Fibroblast of villous mesenchyme (primary cell): ENCODE measurements at places on chromosomes 11 and 22.
A peak's percentile ranks its signal among the peaks of the same experiment; 100 is the strongest.

DNA sequence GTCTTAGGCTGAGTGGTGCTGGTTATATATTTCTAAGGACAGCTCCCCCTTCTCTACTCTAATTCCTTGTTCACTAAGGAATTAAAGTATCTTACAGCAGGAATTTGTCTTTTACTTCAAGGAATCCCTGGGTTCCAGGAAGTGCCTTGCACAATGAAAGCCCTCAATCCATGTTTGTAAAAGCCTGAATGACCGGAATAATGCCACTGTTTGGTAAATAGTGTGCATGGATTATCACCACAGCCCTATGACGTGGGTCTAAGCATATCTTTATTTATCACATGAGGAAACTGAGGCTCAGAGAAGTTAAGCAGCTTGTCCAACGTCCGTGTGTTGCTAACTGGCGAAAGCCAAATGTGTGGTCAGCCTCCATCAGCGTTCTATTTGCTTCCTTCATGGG lies 135.7 kb upstream of the NAV2 start:
- no peak for DNase-seq

DNA sequence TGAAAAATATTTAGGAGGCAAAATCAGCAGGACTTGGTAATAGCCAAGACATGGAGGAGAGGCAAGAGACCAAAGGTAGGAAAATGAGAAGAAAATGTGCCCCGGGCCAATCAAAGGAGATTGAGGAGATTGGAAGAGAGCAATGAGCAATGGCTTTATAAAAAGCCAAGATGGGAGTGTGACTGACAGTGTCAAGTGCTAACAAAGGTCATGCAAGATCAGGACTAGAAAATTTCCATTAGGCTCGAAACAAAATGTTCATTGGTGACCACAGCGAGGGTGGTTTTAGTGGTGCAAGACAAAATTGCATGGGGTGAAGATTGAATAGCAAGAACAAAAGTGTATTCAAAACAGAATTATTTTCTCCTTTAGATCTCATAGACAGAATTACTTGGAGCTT lies 45.2 kb upstream of the TBCEL start:
- DNase-seq = no peak

DNA sequence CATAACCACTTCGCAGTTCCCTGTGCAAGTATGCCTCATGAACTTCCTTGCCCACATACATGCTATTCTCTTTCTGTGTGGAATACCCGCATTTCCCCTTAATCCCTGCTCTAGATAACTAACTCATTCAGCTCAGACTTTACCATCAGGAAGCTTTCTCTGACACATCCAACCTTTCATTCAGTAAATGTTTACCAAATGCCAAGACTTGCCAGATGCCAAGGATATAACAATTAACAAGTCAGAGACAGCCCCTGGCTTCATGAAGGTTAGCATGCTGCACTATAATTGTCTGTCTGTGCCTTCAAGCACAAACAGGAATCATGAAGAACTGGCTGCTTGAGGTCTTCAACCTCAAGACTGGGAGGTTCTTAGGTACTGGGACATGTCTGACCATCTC lies 71.2 kb upstream of the GDPD4 start:
- DNase-seq = no peak

DNA sequence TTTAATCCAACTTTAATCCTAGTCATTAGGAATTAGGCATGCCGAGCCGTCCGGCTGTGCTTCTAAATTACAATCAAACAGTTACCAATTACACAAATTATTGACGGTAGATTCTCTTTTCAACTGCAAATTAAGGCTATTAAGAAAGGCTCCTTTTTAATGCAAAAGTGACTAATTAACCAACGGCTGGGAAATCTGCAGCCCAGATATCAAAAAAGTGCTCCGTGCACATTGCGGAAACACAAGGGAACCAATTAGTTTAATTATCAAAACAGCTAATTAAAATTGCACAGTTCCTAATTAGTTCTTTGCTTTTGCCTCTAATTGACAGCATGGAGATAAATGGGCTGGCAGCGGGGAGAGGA lies 19.4 kb upstream of the LMO1 start:
- no peak for DNase-seq

- DNase-seq = peak; percentile 62
These were observed 6.9 kb upstream of the GAL start for GRCh38 chr11:68677432-68677831.

DNA sequence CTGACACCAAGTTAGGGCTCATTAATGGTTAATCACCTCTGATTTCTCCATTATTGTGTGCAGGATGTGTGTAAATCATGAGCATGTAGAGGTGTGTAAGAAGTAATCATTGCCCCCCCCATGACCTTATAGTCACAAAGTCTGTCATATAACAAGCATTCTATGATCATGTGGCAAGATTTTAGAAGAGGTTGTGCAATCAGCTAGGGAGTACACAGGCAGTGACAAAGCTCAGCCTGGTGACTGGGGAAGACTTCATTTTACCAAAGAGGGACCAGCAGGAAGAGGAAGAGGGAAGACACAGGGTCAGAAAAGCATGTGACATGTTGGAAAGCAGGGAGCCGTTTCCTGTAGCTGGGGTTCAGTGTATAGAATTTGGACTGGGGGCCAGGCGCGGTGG lies 176.5 kb upstream of the LARGE1 start:
- DNase-seq = no peak

DNA sequence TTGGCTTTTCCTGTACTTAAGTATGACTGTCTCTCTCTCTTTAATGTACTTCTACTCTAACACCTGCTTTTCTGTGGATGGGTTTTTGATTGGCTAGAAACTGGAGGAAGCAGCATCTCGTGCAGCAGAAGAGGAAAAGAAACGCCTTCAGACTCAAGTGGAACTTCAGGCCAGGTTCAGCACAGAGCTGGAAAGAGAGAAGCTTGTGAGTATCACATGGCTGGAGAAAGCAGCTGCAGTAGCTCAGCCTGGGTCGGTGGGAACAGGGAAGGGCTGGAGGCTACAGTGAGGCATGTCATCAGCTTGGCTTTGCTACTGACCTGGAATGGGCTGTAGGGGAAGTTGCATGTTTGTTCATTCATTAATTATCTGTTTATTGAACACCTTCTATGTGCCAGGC lies 74.2 kb downstream of the SWAP70 start:
- peak; percentile 58 for DNase-seq

- no peak for DNase-seq
These were observed 64.6 kb downstream of the MYEOV start for GRCh38 chr11:69358398-69359020.

DNA sequence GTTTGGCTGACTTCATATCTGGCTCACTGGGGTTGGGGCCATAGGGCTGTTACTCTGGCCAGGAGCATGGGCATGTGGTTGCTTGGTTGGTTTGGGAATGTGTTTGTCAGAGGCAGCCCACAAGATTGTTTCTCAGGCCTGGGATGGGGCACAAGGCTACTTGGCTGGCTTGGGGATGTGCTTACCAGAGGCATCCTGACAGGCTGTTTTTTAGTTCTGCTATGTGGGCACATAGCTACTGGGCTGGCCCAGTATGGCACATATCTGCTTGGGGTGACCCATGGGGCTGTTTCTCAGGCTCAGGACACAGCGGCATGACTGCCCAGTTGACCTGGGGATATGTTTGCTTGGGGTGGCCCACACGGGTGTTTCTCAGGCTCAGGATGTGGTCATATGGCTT lies 94.6 kb upstream of the PGR start:
- no peak for DNase-seq

DNA sequence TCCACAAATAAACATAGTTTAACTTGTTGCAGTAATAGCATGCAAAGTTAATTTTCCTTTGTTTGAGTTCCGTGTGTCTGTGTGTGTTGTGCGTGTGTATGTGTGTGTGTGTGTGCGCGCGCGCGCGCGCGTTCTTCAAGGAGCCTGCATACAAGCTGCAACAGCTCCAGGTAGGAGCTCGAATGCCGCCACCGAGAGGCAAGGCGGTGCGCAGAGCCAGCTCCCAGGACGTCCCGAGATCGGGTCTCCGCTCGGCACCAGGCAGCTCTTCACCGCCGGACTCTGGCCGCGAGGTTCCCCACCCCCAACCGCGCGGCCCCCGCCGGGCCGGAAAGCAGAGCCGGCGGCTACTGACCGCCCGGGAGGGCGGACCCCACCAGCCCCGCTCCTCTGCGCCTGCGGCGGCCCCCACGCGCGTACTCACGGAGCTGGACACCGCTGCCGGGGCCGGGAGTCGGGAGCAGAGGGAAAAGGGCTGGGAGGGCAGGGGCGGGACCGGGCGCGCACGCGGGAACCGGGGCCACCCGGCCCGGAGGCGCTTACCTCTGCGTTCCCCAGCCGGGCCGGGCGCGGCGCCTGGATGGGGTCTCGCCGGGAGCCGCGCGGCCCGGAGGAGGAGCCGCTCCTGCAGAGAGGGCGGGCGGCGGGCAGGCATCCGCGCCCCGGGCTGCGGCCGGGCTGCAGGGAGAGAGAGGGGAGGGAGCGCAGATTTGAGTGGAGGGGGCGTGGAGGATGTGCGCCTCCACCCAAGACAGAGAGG lies 40.4 kb upstream of the AKIP1 start:
- peak; percentile 75 for DNase-seq

DNA sequence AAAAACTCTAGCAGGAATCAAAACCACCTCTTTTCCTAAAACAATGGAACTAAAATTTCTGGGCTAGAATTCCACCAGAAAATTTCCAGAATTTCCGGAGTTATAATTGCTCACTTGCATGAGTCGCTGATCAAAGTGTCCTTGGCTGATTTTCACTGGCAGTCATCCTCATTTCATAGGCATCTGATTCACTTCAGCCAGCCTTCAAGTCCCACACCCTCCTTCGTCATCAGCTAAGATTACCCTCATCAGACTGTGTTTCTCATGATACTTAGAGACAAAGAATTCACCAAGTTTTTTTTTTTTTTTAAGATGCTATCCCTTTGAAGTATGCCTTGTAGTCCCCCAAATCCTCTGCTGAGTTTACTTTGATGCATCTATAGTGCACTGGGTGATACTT lies 71.5 kb upstream of the RAB38 start:
- DNase-seq = peak; percentile 22

- DNase-seq = peak; percentile 87
These were observed 6.9 kb downstream of the DPAGT1 start for GRCh38 chr11:119094816-119095065.

GRCh38 chr22:25352294-25352680 lies 132.8 kb downstream of the CRYBB2 start:
- no peak for DNase-seq

DNA sequence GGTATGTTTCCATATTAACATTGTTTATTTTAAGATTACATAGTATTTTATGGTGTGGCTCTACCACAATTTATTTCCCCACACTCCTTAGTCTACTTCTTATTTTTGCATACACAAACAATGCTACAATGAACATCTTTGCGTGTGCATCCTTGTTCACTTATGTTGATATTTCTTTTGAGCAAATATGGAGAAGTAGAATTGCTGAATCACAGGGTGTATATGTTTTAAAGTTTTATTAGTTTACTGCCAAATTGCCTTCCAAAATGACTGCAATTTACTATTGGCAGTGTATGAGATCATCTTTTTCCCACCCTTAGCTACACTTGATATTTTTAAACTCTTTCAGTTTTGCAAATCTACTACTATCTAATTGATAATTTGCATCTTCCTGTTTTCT lies 38.7 kb upstream of the FAR1 start:
- DNase-seq = no peak

- DNase-seq = peak; percentile 83
These were observed 649.7 kb downstream of the METTL15 start for GRCh38 chr11:28757725-28758515.

- DNase-seq = no peak
These were observed 240.5 kb upstream of the API5 start for GRCh38 chr11:43071338-43071737.

- no peak for DNase-seq
These were observed 61.0 kb downstream of the SLC1A2 start for GRCh38 chr11:35358391-35358790.

GRCh38 chr11:58905721-58906547 lies 33.4 kb upstream of the GLYATL1 start:
- peak; percentile 67 for DNase-seq

GRCh38 chr11:10295064-10295901 lies 1.3 kb upstream of the SBF2 start:
- DNase-seq = no peak

GRCh38 chr11:123034597-123034996 lies 27.3 kb downstream of the HSPA8 start:
- DNase-seq = no peak

DNA sequence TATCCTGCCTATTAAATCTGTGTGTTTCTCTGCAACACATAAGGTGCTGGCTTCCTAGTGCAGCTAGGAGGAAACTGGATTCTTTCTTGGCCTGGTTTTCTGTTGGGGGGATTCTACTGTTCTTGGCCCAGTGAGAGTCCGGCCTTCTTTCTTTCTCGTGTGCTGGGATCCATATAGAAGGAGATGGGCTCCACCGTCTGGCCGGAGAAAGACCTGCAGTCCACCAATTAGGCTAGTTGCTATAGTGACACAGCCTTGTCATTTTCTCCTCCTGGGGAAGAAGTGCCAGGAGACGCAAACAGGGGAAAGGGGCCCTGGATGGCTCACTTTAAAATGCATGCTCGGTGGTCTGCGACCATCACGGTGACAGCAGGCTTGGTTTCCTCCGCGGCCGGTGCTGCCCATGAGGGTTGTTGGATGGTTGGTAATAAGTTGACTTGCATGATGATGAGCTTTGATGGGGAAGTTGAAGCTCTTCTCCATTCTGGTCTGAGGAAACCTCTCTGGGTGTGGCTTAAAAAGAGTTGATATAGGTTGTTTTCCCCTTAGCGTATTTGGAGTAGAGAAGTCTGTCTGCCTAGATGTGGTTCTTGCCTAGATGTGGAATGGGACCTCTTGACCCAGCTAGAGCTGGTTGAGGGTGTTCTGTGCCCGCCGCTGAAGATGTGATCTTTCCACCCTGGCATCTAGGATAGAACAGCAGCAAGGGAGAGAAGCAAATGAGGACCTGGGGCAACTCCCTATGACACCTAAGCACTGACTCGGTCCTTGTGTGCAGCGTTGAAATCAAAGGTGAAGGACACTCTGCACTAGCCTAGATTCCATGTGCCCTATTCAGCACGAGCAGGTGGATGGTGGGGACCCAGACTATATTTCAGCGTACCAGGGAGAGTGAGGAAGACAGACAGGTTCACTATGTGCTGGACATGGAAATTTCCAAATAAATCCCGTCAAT lies 1335.0 kb downstream of the BRD1 start:
- peak; percentile 65 for DNase-seq

DNA sequence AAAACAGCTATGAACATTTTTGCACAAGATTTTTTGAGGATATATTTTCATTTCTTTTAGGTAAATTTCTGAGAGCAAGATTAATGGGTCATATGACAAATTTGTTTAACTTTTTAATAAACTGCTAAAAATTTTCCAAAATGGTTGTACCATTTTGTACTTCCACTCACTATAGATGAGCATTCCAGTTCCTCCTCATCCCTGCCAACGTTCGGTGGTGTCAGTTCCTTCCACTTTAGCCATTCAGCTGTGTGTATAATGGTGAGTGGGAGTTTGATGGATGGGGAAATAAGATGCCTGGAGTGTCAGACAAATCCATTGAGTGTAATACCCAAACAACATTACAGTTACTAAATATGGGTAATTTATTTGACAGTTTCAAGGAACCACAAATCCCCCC lies 49.7 kb downstream of the MIAT start:
- no peak for DNase-seq

GRCh38 chr22:43698403-43698802 lies 113.7 kb downstream of the EFCAB6 start:
- DNase-seq = no peak

GRCh38 chr22:45542001-45542520 lies 39.4 kb downstream of the FBLN1 start:
- no peak for DNase-seq
